ENCODE measurements at places on chromosomes 2 and 18.

DNA sequence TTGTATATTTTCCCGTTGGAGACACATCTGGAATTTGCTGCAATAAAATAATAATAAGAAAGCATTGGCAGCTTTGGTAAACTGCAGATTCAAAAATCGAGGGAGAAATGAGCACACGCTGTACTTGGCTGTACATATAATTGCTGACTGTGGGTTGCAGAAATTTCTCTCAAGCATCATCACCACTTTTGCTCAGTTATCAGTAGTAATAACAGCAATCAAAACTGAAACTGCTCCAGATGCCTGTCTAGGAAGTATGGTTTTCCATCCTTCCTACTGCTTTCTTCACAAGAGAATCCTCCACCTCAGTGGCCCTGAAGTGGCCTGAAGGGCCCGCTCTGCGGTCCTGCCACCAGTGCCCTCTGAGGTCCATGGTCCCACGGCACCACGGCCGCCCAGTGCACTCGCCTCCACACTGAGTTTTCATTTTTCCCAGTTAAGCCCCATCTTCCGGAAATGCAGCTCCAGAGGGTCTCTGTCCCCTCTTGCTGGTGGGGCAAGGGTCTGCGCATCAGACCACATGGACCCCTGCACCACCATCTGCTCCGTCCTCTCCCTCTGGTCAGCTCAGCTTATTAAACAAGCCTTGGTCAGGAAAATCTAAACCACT, 3.9 kb downstream of the DUSP28 start:
- DNase-seq, result no peak

GRCh38 chr2:109437325-109438090, 176.3 kb downstream of the SEPTIN10 start:
- no peak for DNase-seq

- no peak for DNase-seq
Measured at GRCh38 chr18:72742002-72742401, 125.8 kb downstream of the NETO1 start.

GRCh38 chr2:85584354-85584856, at the start of gene VAMP5:
Gene VAMP5, plus strand, starts transcription at chr2:85584431. Its CDS starts 60 bp downstream, at chr2:85584491.
- no peak for DNase-seq

GRCh38 chr2:217552081-217552480, 450.7 kb downstream of the TNS1 start:
- no peak for DNase-seq

DNA sequence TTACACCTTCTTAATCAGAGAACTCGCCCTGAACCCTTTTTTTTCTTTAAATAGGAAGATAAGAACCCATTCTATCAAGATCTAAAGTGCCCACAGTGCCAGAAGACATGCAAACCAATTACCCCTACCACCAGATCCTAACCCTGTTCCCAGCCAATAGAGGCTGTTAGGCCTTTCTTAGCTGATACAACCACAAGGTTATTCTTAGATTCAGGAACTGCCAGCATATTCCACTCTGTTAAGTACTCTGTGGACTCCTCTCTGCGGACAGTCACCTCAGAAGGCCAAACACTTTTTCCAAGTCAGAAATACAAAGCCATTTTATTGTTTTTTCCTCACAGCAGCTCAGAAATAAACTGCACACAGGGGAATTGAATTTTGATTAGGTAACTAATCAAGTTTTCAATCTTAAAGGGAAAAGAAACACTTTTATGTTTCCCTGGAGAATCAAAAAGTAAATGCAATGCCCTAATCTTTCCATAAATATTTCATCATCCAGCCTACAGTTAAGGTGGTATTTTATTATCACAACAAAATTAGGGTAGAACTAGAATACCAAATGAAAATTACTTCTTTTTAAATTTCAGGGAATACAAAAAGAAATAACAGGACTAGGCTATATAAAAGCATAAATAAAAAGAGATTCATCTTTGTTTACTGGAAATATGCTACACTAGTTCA, 111.4 kb downstream of the NBAS start:
- no peak for DNase-seq

DNA sequence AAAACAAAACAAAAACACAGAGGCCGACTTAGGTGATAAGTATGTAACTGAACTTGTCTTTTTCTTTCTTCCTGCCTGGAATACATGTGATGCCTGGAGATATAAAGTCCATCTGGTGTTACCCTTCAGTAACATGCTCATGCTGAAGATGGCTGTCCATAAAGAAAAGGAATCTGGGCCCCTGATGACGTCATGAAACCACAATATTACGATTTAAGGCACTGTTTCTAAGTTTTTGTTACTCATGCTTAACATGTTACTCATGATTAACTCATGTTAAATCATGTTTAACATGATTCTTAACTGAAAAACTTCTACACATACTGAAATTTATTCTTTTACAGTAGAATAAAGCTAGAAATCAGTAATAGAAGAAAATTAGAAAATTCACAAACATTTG, 49.0 kb downstream of the STRADB start:
- DNase-seq, result no peak

DNA sequence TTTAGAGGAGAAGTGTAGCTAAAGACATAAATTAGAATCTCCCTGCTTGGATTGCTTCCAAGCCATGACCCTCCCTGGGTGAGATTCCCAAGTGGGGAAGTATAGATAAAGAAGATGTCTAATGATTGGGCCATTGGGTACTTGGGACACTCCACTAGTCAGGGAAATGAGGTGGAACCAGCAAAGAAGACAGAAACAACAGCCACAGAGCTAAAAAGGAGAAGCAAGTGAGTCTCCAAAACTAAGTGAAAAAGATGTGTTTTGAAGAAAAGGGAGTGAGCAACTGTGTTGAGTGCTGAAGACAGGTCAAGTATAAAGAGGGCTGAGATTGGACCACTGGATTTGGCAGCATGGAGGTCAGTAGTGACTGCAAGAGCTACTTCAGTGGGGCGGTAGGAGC, 276.7 kb upstream of the STON1 start:
- DNase-seq, result no peak

- DNase-seq, result no peak
Measured at GRCh38 chr2:158719403-158719802, 75.7 kb upstream of the DAPL1 start.

DNA sequence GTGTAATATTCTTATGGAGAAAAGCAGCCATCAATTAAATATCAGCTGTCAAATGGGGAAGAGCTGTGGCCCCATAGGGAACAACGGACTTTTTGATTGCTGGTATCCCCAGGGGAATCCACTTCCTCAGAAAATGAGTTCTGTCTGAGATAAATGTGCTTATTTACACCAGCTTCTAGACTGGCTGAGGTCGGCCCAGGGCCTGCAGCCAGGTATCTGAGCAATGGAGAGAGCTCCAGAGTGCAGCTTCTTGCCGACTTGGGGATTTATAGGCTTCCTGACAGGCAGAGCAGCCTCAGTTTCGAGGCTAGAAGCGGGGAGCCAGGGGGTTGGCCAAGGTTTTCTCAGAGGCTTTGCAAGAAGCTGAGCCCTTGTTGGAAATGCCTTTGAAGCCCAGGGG, 67.2 kb downstream of the MCFD2 start:
- no peak for DNase-seq

DNA sequence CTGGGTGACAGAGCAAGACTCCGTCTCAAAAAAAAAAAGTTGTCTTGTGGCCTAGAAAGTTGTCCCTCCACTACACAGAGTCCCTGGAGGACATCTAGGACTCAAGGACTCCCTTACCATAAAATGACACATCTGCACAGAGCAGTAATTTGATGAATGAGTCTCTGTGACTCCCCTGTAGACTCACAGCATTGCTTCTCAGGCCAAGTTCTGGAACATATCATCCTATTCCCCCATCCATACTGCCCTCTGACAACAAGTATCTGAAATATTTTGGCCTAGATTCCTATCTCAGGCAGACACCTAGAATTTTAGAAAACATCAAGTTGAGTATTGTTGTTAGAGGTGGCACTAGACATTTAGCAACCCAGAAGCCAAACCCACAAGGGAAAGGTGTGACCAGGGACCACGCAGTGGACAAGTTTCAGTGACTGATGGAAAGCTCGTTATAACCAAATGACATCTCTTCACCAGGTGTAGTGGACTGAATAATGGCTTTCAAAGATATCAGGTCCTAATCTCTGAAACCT, 97.9 kb upstream of the ATP8B1 start:
- no peak for DNase-seq

DNA sequence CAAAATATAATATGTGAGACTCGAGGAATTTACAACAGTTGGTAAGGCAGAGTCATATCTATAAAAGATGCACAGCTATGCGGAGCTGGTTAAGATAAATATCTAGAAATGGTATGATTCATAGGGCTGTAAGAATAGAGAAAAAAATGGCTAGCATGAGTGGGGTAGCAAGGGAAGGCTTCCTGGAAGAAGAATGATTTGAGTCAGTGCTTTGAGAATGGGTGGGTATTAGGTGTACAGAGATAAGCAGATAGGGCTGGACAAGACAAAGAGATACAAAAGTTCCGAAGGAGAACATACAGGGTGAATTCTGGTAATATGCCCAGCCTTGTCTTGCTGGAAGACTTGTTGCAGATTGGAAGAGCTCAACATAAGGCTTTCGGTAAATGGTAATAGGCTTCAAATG, 291.5 kb upstream of the CCDC68 start:
- DNase-seq, result no peak

GRCh38 chr2:218081063-218081462, 12.0 kb downstream of the RUFY4 start:
- no peak for DNase-seq

GRCh38 chr2:126359494-126359893, 296.5 kb upstream of the GYPC start:
- peak; percentile 6 for DNase-seq

DNA sequence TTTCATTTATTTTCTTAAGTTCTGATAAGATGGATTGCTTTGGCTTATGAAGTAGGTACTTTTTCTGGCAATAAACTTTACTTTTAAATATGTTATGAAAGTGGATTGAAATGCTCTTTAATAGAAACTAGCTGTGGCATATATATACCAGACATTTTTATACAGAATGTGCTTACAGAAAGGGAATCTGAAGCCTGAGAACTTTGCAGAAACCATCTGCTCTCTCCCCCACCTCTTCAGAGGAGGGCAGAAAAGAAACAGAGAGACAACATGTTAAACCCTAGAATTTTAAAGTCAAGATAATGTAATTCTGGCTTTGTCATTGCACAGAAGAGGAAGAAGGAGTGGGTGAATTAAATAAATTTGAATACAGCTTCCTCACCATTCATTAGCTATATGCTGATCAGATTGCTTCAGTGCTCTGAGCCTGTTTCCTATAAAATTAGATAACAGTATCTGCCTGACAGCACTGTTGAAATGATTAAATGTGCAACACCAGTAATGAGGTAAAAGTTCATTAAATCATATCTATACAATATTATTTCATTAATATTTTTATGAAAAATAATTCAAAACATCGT, 247.3 kb downstream of the CNTNAP5 start:
- no peak for DNase-seq

DNA sequence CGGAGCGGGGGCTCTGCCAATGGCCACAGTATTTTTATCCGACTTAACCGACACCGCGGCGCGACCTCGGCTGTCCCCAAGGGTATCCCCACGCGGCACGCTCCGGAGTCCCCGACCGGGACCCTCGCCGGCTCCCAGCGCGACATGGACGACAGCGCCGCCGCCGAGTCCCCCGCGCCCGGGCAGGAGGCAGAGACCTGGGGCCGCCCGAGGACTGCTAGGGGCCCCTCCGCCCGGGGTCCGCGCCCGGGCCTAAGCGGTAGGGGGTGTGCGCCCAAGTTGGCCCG, 468 bp downstream of the UXS1 start:
- DNase-seq, result no peak

GRCh38 chr2:10654069-10654468, 35.7 kb downstream of the NOL10 start:
- DNase-seq, result peak; percentile 86

GRCh38 chr2:29155578-29155977, 40.4 kb downstream of the CLIP4 start:
- no peak for DNase-seq

DNA sequence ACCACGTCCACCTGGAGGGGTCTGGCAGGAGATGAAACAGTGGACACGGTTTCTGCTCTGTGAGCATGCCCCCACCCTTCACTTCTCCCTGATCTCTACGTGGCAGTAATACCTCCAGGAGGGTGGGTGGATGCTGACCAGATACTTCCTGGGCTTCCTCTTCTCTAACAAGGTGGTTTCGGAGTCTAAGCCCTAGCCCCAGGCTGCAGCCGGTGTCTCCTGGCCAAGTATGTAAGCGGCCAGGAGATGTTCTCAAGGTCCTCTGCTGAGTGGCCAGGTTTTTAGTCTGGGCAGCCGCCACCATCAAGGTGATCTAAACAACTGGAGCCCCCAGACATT, 101.8 kb upstream of the ASB18 start:
- no peak for DNase-seq

- no peak for DNase-seq
Measured at GRCh38 chr2:157784823-157785175, 91.3 kb downstream of the ACVR1 start.

DNA sequence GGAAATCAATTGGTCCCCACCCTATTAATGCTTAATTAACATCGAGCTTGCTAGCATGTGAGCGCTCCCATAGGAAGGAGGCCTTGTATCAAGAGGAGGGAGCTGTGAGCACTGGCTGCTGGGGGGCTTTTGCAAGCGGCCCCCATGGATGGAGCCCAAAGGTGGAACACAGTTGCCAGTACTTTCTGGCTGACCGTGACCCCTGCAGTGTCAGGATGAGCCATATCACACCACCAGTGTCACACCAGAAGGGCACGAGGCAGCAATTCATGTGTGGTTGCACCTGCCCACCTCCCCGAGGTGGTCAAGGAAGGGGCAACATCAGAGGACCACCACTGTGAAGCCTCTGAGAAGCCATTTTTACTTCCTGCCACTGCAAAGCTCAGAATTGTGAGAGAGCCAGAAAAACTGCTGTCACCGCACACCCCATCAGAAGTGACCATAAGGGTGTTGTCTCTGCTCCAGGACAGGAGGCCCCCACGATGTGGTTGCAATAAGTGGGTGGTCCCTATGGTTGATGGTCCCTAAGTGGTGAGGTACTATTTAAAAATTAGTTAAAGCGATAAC, 99.8 kb upstream of the RAB6C start:
- DNase-seq, result no peak

GRCh38 chr2:181196401-181196800, 216.0 kb downstream of the UBE2E3 start:
- no peak for DNase-seq

- DNase-seq, result peak; percentile 11
Measured at GRCh38 chr2:157592948-157593347, 35.7 kb downstream of the ACVR1C start.

DNA sequence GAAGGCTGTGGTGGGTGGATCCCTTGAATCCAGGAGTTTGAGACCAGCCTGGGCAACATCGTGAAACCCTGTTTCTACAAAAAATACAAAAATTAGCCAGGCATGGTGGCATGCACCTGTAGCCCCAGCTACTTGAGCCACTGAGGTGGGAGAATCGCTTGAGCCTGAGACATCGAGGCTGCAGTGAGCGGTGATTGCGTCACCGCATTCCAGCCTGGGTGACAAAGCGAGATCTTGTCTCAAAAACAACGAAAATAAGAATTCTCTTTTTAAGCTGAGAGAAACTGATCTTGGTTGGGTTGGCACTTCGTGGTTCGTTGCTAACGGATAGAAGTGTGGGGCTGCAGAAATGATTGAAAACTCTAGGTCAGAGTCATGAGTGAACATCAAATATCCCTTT, 109.3 kb upstream of the CNGA3 start:
- no peak for DNase-seq

- DNase-seq, result no peak
Measured at GRCh38 chr2:225558399-225559071, 159.0 kb downstream of the NYAP2 start.

Measured in CD4-positive, alpha-beta T cell treated with Interleukin-2 at 100 ng/mL for 4 hours (primary cell).